ENCODE measurements at places on chromosomes 7 and 10.
A peak's percentile ranks its signal among the peaks of the same experiment; 100 is the strongest.

- DNase-seq, result no peak
Observed at GRCh38 chr7:149202831-149203231, 7.5 kb downstream of the ZNF282 start.

DNA sequence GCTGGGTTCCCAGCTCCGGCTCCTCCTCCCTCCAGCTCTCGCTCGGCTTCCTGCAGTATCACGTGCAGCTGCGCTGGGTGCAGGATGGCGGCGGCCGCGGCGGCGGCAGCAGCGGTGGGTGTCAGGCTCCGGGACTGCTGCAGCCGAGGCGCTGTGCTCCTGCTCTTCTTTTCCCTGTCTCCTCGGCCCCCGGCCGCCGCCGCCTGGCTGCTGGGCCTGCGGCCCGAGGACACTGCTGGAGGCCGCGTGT is at the start of gene CNNM1:
TSS of gene CNNM1 (plus strand) at position 53 of the 250 bp plus-strand sequence. CDS start at position 85, 32 bp downstream.
- peak; percentile 19 for DNase-seq

DNA sequence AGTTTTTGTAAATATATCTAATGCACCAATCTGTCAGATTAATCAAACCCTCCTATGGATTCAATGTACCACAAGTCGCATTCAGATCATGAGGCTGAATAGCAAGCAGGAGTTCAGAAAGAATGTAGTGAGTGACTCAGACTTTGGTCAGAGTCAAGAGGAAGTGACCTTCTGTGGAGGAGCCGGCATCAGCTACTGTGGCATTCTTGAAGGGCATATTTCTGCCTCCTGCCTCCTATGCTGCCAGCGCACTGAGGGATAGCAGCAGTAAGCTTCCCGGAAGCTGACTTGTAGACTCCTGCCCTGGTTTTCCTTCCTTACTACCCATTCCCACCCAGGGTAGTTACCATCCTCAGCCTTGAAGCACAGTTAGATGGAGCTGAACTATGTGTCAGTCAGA is 867.5 kb downstream of the NRG3 start:
- DNase-seq, result peak; percentile 18

- no peak for DNase-seq
Observed at GRCh38 chr7:138515001-138515528, 55.0 kb downstream of the TRIM24 start.

DNA sequence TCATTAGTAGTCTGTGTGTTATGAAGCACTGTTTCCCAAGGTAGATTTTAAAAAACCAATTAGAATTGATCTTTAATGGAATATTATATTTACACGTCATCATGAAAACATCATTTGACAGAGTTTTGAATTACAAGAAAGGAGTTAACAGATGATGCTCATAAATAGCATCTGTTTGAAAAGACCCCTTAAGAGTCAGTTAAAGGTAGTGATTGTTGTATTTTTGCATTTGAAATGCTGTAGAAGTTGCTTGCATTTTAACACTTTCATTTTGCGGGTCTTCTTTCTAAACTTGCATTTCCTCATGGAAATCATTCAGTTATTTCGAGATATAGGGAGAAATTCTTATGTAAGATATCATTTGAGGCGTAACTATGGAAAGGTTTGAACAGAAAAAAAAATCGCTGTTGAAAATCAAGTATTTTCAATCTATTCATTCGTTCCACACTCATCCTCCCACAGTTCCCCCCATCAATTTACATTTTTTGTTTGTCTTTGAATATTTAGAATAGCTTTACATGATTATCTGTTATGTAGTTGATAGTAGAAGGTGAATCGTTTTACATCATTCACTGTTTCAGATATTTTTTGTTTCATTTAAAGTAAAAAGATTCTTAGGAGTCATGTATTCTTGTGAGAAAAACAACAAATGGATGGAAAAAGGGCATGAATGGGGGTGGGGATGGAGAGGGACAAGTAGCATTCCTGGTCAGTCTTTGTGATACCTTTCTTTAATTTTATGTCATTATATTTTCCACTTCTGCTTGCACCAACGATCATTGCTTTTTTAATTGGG is 3.0 kb upstream of the SKIDA1 start:
- no peak for DNase-seq

GRCh38 chr10:72355214-72355555 is 466 bp upstream of the DNAJB12 start:
- no peak for DNase-seq

DNA sequence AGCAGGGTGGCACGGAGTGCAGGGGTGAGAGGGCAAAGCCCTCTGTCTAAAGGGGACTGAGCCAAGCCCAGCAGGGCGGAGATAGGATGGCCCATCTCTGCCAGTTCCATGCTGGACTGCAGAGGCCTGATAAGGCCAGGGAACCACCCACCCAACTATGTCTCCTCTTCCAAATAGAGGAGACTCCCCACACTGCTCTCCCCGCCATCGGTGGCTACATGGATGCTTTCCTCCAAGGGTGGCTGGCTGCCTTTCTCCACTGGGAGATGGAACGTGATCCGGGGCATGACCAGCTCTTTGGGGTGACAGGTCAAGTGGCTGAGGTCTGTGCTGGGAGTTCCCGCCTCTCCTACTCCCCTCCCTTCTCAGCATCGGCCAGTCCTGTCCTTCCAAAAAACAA is 58.1 kb upstream of the MXI1 start:
- DNase-seq, result no peak

GRCh38 chr7:124051681-124052377 is 19.0 kb upstream of the TMEM229A start:
- no peak for DNase-seq

GRCh38 chr10:3789621-3790020 is 4.6 kb upstream of the KLF6 start:
- DNase-seq, result no peak

- no peak for DNase-seq
Observed at GRCh38 chr7:93146472-93147141, 1.6 kb downstream of the SAMD9L start.

- no peak for DNase-seq
Observed at GRCh38 chr10:77158666-77159065, 478.9 kb downstream of the KCNMA1 start.

GRCh38 chr10:61901829-61902444 is 438 bp downstream of the ARID5B start:
- peak; percentile 61 for DNase-seq

- DNase-seq, result no peak
Observed at GRCh38 chr10:73865459-73866442, 8.6 kb downstream of the CAMK2G start.

GRCh38 chr10:34024693-34025425 is 690.4 kb upstream of the NRP1 start:
- peak; percentile 63 for DNase-seq

DNA sequence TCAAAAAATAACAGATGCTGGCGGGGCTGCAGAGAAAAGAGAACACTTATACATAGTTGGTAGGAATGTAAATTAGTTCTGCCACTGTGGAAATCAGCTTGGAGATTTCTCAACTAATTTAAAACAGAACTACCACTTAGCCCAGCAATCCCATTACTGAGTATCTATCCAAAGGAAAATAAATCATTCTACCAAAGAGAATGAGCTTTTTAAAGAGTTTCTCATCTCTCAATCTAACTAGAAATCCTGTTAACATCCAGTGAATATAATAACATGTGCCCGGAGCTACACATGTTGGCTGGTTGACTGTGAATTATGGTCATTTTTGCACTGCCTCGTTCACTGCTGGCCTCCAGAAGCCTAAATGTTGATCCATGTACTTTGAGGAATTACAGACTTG is 39.3 kb downstream of the BET1 start:
- no peak for DNase-seq

- peak; percentile 83 for DNase-seq
Observed at GRCh38 chr7:114865564-114865963, 56.3 kb upstream of the MDFIC start.

DNA sequence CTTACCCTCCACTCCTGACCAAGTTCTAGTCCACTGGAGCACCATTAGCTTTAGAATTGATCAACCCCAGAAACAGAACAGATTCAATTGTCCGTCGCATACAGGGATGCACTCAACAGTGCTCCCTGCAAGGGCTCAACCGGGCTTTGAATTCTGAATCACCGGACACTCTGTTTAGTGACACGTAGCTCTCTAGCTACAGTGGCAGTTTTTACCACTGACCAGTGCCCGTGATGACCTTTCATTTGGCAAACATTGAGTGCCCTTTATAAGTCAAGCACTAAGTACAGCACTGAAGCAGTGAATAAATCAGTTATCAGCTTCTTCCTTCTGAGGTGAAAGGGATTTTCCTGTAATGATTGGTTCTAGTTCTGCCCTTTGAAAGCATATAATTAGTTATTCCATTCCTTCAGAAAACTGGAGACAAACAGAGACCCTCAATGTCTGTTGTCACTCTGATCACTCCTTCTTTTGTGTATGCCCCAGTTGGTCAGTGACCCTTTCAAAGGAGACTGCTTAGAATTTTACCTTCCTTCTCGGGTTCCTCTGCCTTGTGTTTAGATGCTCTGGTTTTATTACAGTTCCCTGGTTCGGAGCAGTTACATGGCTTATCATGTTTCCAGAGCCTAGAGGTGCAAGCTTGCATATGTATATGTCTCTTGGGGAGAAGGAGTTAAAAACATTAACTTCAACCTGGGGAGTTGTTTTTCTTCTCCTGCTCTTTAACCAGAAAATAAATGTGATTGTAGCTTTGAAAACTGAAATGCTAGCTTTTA is 68.9 kb downstream of the ZNF365 start:
- DNase-seq, result no peak

GRCh38 chr10:1002425-1003006 is 14.3 kb downstream of the GTPBP4 start:
- DNase-seq, result no peak

GRCh38 chr7:102417105-102417504 is 16.3 kb upstream of the ORAI2 start:
- DNase-seq, result no peak

DNA sequence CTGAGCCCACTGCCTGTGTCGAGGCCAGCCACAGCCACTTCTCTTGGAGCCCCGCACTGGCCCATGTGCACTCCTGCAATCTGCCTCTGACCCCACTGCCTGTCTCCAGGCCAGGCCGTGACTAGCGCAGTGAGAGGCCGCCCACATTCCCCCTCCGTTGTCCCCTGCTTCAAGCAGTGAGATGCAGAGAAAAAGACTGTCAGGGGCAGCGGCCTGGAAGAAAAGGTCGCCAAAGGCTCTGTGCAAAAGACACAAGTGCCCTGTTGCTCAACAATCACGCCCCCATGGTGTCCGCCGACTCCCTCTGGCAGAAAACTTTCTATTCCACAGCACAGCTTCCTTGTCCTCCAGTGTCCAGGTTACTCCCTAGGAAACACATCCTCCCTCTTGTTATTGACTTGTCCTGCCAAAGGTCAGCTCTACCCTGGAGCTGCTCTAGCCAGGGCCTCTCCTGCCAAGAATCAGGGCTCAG is 9.9 kb downstream of the FAM131B start:
- no peak for DNase-seq

DNA sequence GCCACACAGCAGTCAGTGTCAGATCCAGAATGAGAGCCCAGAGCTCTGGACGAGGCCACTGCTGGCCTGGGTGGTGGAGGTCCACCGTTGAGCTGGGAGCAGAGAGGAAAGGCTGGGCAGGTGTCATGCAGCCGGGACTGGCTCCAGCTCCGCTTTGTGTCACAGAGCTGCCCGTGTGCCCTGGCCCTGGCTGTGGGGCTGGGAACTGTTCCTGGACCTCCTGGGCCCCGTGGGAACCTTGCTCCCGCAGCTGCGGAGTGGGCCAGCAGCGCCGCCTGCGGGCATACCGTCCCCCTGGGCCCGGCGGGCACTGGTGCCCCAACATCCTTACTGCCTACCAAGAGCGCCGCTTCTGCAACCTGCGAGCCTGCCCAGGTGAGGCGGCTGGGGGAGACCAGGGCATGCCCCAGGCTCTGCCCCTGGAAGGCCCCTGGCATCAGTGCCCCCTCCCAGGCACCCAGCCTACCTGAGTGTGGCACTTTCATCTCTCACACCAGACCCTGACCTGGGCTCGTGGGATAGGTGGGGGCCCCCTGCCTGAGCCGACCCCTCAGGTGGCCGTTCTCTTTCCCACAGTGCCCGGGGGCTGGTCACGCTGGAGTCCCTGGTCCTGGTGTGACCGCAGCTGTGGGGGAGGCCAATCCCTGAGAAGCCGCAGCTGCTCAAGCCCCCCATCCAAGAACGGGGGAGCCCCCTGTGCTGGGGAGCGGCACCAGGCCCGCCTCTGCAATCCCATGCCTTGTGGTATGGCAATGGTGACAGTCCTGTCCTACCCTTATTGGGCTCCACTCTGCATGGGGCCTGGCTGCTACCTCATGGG is 18.8 kb upstream of the ZNF862 start:
- no peak for DNase-seq

DNA sequence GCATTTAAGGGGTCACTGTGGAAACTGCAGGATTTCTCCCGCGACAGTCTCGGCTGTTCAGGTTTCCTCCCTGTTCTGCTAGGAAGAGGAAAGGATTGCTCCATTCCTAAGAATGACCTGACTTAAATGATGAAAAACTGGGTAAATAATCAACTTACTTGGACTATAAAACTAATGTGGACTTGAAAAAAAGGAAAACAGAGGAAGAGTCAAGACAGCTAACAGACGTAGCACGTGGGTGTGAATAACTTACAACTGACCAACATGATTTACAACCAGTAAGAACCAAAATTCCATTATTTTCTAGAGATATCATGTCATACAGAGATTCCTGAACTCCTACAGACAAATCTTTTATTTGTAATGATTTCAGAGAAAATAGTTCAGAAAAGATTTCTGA is 93.8 kb downstream of the ADAM12 start:
- DNase-seq, result no peak

GRCh38 chr7:18505870-18506460 is 10.4 kb downstream of the HDAC9 start:
- peak; percentile 73 for DNase-seq

- DNase-seq, result no peak
Observed at GRCh38 chr7:106304568-106304967, 19.8 kb upstream of the NAMPT start.

DNA sequence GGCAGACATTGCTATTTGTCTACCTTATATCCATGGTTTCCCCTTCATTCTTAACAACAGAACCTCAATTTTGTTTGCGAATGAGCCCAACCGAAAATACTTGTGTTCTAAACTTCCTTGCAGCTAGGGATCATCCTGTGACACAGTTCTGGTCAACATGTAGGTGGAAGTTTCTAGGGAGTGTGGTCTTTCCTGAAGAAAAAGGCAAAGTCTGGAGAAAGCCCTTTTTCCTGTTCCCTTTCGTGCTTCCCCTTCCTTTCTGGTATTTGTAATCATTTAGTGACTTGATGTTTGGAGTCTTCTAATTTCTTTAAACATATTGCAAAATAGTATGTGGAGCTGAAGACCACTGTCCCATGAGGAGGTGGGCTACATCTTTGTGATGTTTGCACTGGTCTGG is 2.9 kb upstream of the IFRD1 start:
- no peak for DNase-seq

GRCh38 chr10:88530093-88530492 is 53.0 kb downstream of the RNLS start:
- DNase-seq, result no peak

DNA sequence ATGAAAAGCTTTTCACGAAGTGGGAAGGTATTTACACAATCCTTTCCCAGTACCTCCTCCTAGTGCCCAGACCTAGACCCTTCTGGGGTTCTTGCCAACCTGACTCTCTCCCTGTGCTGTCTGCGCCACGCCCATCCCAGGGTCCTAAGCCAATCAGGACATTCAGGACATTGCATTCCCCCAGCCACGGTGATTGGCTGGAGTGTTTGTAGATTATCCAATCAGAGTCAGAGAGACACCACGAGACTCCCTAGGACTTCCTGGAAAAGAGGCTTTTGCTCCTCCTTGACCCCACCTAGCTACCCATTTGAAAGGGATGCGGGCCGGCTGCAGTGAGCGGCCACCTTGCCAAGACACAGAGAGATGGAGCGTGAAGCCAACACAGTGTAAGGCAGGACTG is 3.5 kb upstream of the GDF2 start:
- DNase-seq, result no peak
